ENCODE measurements at places on chromosomes 4 and X. TPM values are rescaled to one million over a fixed set of nuclear protein-coding genes. Genes with fewer than 3 reads are reported as not detected.

DNA sequence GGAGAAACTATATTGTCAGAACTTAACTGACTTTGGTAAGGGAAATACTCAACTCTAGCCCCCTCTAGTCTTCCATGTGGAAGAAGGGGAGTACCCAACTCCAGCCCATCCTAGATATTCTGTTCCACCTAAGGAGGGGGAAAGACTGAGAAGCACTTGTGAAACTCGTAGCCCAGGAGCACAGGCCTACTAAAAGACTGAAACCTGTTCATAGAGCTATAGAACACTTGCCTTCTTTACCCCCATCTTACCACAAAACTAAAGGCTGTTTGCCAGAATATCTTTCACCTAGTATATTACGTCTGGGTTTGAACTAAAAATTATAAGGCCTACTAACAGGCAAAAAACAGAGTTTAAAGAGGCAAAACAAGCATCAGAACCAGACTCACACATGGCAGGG, 15.5 kb downstream of the CLDN22 start:
- DNase-seq = no peak

MAGEA12 gene
- not detected for total RNA-seq

DNA sequence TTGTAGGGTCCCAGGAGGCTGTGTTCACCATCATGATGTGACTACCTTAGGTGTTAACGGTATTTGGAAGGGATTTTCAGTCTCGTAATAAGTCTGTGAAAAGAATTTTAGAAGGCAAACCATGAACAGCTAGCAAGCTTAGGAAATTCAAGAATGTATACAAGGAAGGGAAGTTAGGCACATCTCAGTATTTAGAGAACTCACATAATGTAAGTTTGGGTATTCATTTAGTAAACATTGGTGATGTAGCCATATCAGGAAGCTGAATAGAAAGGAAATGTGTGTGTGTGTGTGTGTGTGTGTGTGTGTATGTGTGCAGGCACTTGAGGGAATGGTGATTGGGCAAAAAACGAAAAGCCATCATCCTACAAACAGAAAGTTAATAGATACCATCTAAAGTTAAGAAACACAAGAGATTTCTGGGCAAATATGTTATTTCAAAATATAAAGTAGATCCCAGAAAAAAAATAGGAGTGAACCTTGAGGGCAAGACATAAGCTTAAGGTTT, 34.7 kb upstream of the PRKX start:
- DNase-seq = peak; percentile 58

SPANXC gene
- total RNA-seq = not detected

- DNase-seq = no peak
Observed at GRCh38 chr4:22029803-22030202, 81.2 kb upstream of the KCNIP4 start.

GRCh38 chr4:185534866-185535611, at the start of gene PDLIM3:
PDLIM3 (minus strand) TSS chr4:185535507; CDS start chr4:185535434, 73 bp downstream.
- no peak for DNase-seq

DNA sequence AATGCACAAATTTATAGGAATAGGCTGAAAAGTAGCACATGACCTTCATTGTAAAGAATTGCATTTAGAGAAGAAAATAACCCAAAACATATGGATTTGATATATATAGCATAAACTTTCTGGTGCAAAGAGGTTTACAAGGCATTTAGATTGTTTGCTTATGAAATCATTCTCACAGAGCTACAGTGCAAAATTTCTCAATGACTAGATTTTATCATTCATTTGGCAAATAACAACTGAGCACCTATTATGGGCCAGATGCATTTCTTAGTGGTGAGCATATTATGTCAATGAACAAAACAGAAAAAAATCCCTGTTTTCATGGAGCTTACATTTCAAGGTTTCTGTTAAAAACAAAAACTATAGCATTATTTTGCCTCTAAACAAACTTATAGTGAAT, 34.1 kb upstream of the TNIP3 start:
- DNase-seq = no peak

DNA sequence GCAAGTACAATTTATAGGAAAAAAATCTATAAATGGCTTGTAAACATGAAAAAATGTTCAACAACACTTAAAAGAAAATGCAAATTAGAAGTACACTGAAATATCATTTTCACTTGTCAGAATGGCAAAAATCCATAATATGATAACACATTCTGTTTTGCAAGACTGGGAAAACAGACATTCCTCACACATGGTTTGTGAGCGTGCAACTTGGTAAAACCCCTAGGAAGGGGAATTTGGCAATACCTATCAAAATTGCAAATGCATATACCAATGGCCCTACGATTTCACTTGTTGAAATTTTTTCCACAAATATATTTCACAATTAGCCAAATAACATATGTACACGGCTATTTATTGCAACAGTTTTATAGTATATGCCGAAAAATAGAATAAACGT, 31.4 kb downstream of the TBC1D9 start:
- DNase-seq = no peak

C1GALT1C1 gene
- 21.7 TPM for total RNA-seq

- DNase-seq = no peak
Observed at GRCh38 chr4:150251752-150252190, 173.5 kb downstream of the DCLK2 start.

GYG2 gene
- not detected for total RNA-seq

DNA sequence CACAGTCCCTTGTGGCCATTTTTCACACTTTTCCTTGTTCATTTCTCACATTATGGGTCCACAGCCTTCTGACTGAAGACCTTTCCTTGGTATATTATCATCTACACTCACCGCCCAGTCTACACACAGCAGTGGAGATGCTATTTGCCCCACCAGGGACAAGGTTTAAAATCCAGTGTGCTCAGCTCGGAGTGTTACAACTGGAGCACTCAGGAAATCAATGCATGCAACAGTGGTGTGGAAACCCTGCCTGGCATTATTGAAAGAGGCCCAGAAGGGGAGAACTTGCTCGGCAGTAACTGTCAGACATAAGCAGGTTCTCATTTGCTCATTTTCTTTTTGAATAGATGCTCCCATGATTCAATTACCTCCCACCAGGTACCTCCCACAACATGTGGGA, 340.9 kb downstream of the DHRSX start:
- no peak for DNase-seq

GRCh38 chr4:174746710-174747109, 82.3 kb downstream of the GLRA3 start:
- no peak for DNase-seq

ETDA gene
- total RNA-seq = not detected

DNA sequence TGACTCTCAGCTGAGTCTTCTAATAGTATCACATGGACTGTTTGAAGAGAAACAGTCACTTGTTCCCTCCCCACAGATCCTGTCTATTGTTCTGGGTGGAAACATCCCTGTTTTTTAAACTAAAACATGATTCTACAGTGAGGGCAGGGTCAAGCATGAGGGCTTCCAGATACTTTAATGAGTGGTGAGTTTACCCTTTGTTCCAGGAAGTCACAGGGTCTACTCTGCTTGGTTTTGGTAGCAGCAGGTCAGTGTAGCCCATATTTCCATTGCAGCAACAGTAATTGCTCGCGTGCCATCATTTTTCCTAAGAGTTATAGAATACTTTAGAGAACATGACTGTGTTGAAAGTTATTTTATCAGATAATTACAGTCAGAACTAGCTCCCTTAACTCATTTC, 87.4 kb downstream of the ZNF732 start:
- DNase-seq = no peak

GRCh38 chr4:157226601-157227000, 6.1 kb downstream of the GRIA2 start:
- no peak for DNase-seq

GABRA4 gene
- total RNA-seq = not detected

DNA sequence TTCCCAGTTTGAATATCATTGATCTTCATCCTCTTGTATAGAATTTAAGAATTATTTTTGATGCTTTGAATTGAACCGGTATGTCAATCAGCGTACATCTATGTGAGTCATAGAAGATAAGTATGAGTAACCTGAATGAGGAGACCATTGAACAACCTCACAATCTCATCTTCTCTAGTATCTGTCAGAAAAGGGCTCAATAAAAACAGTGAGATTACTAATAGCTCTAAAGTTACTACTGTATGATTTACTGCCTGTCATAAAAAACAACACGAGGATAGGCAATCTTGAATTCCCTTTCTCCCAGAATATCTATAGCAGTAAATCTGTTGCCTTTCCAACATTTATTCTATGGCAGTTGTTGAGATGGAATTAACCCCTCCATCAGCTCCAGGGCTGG, 36.1 kb downstream of the PHOX2B start:
- no peak for DNase-seq

RIPPLY1 gene
- total RNA-seq = not detected

ATP1B4 gene
- total RNA-seq = not detected

GRCh38 chr4:119690871-119691270, 62.3 kb upstream of the PDE5A start:
- DNase-seq = no peak

SLC9B1 gene
- 0.47 TPM for total RNA-seq

BEX1 gene
- not detected for total RNA-seq

- no peak for DNase-seq
Observed at GRCh38 chrX:44291468-44292092, 51.9 kb downstream of the EFHC2 start.

- peak; percentile 65 for DNase-seq
Observed at GRCh38 chr4:83224502-83225197, 59.9 kb downstream of the COQ2 start.

- DNase-seq = peak; percentile 52
Observed at GRCh38 chrX:150366951-150367545, 3.9 kb downstream of the MAMLD1 start.

DNA sequence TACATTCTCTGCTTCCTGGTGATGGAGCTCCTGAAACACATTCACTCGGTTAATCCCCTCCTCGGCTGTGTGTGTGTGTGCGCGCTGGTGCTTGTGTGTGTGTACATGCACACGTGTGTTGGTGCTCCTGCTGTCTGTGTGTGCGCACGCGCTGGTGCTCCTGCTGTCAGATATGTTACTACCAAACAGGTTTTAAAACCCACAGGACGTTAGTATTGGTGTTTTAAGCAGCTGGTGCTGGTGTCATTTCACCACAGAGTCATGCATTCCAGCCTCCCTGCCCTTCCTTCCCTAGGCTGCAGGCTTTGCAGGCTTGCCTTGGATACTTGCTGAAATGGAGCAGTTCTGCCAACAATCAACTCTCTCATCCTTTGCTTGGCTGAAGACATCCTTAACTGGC, 48.1 kb upstream of the CPLX1 start:
- no peak for DNase-seq

DNA sequence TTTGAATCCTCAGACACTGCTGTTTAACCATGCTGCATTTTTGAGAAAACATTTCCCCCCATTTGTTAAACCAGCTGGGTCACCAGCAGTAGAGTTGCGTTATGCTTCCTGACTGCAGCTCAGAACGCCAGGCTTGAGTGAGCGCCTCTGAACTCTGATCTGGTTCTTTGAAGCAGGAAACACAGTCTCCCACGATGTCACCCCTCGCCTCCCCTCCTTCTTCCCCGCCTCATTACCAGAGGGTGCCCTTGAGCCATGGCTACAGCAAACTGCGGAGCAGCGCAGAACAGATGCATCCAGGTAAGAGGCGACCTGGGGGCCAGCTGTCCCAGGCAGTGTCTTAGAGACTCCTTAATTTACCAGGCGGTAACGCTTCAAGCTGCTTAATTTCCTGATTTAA, 78.4 kb downstream of the REPS2 start:
- DNase-seq = no peak

ZNF275 gene
- total RNA-seq = 20.1 TPM

DNA sequence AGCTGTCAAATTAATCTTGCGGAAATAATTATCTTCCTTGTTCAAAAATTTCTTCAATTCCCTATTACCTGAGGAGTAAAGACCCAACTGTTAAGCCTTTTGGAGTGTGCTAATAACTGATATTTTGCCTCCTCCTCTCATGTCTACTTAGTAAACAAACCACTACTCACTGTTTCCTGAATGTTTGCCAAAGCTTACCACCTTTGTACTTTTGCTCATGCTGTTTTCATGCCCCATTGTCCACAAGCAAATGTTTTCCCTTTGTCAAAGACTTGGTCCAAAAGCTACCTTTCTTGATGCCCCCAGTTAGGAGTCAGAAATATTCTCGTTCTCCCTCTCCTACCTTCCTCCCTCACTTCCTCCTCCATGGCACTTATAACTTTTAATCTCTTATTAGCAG, 226.1 kb downstream of the ENOX2 start:
- DNase-seq = no peak

- no peak for DNase-seq
Observed at GRCh38 chr4:55507612-55508011, 39.1 kb downstream of the CLOCK start.

DNA sequence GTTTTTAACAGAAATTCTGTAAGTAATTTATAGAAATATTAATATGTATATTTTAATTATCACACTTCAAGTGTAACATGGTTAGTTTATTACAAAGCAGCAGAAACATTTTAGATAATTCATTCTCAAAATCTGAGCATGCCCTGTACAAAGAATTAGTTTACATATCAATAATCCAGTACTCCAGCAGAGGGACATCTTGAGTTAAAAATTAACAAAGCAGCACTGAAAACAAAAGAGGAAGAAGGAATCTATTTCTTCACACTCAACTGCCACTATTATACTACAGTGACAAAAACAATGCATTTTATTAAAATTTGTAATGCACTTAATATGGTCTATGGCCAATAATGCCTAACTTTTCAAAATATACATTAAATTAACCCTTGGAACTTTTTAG, 179.1 kb upstream of the KLHL4 start:
- DNase-seq = no peak

GRCh38 chrX:46407753-46408130, 137.5 kb downstream of the ZNF674 start:
- DNase-seq = no peak

DNA sequence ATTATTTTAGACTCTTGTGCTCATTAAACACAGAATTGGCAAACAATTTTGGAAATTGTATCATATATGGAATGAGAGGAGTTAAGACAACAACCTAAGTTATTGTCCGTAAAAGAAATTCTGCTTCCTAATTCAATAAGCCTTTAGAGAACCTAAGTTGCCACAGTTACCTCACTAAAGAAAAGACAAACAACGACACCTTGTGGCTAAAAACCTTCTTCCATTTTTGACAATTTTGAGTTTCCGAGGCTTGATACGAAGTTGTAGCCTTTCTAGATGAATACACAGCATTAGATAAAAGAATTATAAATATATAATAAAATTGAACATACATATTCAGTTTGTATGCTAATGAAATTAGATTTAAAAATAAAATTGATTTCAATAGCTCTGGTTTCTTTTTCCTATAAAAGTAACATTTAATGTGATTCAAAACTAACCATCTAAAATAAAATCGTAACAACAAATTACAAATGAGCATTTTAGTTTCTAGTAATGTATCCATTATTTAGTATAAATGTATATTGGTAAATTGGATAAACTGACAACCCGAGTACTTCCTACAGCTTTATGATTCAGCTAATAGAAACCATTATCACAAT, 275.1 kb downstream of the GPM6A start:
- DNase-seq = no peak

DNA sequence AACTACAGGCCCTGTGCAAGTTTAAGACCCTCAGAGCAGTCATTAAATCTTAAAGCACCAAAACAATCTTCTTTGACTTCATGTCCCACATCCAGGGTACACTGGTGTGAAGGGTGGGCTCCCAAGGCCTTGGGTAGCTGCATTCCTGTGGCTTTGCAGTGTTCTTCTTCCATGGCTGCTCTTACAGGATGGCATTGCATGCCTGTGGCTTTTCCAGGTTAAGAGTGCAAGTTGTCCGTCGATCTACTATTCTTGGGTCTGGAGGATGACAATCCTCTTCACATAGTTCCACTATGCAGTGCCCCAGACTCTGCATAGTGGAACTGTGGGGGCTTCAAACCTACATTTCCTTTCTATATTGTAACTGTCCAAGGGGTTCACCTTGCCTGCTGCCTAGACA, 494.5 kb downstream of the CFAP47 start:
- DNase-seq = no peak
